ENCODE measurements at places on chromosomes 5 and 9.

GRCh38 chr5:5252106-5252505 lies 112.0 kb downstream of the ADAMTS16 start:
- no peak for DNase-seq

- DNase-seq, result no peak
Measured at GRCh38 chr5:178106556-178107239, 6.6 kb upstream of the N4BP3 start.

DNA sequence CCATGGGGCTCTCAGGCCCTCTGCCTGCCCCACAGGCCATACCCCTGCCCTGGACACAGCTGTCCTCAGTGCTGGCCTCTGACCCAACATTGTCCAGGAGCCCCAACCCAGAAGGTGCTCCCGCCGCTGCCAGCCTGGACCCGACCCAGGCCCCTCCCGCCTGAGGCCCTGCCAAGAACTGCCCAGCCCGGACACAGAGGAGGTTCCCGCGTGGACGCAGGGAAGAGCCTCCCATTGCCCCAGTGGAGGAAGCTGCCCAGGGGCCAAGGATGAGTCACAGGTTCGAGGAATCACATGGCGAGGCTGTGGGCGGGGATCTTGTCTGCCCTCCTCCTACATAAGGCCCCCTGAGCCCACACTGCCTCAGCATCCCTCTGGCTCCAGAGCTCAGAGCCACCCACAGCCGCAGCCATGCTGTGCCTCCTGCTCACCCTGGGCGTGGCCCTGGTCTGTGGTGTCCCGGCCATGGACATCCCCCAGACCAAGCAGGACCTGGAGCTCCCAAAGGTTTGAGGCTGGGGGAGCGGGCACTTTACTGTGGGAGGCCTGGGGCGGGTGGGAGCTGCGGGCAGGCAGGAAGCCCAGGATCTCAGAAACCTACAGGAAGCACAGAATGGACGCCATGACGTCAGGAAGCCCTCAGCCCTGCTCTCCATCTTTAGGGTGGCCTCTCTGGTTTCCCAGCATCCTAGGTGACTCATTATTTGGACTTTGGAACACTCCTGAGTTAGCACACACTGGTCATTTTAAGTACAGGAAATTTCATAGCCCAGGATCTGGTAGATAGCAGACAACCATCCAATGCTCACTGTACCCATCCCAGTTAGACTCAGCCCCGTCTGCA lies at the start of gene PAEP:
Gene PAEP, plus strand, starts transcription at position 366 of the 844 bp plus-strand sequence.
- DNase-seq, result no peak

DNA sequence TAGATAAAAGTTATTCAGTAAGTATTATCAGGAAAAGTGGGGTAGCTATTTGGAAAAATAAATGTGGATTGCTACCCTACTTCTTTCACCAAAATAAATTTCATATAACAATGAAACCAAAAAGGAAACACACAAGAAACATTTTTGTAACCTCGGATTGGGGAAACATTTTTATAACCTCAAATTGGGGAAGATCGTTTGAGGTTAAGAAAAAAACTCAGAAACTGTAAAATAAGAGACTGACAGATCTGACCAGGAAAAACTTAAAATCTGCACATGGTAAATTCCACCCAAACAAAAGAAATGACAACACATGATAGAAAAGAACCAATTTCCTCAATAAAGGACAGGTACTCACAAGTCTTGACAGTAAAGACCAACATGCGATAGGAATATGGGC lies 13.5 kb downstream of the EFCAB9 start:
- DNase-seq, result no peak

- no peak for DNase-seq
Measured at GRCh38 chr5:100758780-100759179, 144.3 kb downstream of the ST8SIA4 start.

DNA sequence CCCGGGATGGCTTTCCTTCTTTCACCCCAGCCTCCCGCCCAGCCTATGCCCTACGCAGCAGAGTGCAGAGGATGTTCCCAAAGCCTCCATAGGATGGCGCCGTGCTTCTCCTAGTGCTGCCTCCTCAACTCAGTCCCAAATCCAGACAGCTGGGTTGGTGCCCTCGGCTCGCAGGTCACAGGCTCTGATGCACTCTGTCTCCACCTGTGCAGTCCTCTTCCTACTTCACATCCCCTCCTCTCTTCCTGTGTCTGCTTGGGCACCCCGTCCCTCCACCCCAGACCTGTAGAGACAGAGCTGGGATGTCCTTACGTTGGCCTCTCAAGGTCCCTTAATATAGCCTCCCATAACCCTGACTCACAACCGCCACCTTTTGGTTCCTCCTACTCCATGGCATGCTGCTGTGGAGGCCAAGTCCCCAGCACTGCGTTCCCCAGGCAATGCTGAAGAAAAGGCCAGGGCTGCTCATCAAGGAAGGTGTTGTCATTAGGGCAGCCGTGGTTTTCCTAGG lies 314.4 kb downstream of the GADD45G start:
- DNase-seq, result no peak

- peak; percentile 69 for DNase-seq
Measured at GRCh38 chr5:164345173-164345849, 839.9 kb downstream of the MAT2B start.

- DNase-seq, result no peak
Measured at GRCh38 chr9:21687351-21687750, 115.1 kb upstream of the MTAP start.

GRCh38 chr9:88326936-88327335 lies 61.3 kb upstream of the SPIN1 start:
- DNase-seq, result no peak

DNA sequence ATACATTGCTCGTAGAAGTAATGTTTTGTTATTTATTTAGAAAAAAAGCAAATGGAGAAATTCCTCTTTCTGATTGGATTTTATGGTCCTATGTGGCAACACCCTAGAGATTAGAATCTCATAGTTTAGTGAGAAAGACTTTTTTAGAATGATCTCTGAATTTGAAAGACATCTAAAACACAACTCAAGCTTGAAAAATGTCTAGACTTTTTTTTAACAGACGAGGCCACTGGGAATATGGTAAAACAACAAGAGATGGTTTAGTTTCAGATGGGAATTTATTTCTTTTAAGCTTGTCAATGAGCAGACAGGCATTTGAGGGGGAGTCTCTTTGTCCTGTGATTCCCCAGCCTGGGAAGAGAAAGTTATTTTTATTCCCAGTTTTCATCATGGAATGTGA lies 122.1 kb downstream of the NTRK2 start:
- DNase-seq, result no peak

GRCh38 chr9:68871236-68871635 lies 142.7 kb downstream of the PRKACG start:
- DNase-seq, result no peak

- DNase-seq, result no peak
Measured at GRCh38 chr9:129282731-129283211, 104.7 kb upstream of the IER5L start.

DNA sequence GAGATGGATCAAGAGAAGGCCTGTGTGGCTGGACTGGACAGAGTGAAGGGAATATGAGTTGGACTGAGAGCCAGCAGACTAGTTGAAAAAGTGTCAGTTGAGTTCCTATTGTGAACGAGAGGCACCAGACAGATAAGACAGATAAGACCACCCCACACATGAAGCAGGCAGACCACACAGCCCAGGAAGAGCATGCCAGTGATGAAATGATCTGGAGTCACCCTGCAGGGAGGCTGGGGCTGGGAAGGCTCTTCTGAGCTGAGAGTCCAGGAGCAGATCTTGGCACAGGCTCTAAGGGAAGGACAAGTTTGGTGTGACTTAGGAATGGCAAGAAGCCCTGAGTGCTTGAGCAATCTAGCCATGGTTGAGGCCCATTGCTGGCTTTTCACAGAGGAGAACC lies 10.6 kb upstream of the SLC25A48 start:
- DNase-seq, result no peak

DNA sequence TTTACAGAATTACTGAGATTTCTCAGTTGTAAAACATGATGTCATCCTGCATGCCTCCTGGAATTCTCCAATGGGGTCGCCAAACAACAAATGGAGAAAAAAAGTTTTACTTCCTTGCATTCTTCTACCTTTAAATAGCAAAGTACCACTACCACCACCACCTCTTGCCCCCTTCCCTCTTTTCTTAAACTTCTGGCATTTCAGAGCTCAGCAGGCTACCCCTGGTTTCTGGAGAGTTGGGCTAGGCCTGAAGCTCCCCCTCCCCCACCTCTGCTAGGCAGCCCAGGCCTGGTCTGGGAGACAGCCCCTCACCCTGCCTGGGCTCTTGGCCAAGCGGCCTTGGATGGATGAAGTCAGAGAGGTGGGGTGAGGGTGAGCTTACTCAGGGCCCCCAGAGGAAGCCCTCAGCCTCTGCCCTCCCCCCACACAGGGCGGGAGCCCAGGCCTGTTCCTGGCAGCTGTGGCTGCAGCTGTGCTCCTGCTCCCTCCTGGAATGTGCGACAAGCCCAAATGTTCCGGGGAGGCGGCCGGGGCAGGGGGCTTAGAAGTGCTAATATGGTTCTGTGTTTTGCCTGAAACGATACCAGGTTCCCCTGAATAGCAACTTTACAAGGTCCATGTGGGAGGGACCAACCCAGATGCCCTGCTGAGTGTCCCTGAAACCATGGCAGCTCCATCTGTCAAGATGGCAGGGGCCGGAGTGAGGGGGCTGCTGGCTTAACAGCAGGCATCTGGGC lies 6.0 kb upstream of the CCIN start:
- no peak for DNase-seq

All from NCI-H1436 (cell line).